ENCODE measurements at places on chromosomes 2 and 18.

DNA sequence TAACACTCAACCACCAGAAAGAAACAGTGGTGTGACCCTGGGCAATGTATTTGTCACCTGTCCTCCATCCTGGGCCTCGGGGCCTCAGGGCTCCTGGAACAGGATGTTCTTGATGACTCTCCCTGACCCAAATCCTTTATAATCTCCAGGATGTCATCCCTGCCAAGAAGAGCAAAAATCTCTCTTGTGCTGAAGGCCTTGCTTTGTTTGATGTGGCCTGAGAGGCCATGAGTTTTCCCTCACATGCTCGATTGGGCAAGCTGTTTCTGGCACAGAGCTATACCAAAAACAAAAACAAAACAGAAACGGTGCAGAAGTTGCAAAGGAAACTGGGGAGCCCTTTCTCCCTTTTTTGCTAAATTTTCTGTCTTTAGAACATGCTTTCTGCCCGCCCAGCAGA is 35.7 kb upstream of the ST3GAL5 start:
- no peak for DNase-seq

DNA sequence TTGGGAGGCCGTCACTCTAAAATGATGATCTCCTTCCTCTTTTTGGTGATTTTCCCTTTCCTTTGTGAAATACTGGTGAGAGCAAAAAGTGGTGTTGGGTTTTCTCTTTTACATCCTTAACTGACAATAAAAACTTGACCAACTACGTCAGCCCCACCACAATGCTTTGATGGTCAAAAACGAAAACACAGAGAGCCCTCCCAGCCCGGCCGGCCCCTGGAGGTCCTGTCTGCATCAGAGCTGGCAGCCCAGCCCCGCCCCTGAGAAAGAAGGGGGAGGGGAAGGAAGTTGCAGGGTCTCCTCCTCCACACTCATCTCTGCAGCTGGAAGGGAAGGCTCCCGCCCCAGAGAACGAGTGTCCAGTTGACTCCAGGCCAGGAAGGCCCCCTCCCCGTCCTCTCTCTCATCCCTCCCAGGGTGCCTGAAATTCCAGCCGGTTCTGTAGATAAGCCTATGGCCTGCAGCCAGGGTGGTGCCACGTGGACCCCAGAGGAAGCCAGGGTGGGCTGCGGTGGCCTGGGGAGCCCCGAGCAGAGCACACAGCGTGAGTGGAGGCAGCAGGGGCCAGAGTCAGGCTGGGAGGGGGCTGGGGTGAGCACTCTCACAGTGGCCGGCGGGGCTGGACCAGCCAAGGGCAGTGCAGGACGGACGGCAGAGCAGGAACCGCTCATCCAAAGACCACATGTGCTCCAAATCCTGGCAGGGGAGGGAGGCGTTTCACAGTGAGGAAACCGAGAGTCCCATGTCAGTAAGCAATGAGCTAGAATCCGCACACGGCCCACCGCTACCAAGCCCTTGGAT is 19.8 kb downstream of the BIN1 start:
- DNase-seq = no peak

GRCh38 chr2:137056704-137057103 is 291.4 kb downstream of the THSD7B start:
- no peak for DNase-seq

- DNase-seq = no peak
These were observed 172.4 kb downstream of the SP3 start for GRCh38 chr2:173792741-173793140.

GRCh38 chr2:55761024-55761423 is 67.4 kb upstream of the PNPT1 start:
- no peak for DNase-seq

DNA sequence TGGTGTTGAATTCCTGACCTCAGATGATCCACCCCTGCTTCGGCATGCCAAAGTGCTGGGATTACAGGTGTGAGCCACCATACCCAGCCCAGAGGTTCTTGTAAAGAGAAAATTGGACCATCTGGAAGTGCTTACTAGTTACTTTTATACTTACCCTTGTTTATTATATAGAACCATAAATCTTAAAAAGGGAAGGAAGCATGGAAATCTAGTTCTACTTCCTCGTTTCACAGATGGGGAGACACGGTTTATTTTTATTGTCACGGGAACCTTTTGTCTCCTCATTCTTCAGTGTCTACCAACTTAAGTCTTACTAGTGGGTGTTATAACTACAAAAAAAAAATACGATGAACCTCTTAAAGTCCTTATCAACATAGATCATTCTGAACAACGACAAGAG is 45.8 kb upstream of the PDK1 start:
- no peak for DNase-seq

GRCh38 chr2:176463546-176463945 is 194.3 kb downstream of the MTX2 start:
- no peak for DNase-seq

GRCh38 chr2:8525582-8526402 is 156.1 kb upstream of the ID2 start:
- no peak for DNase-seq

GRCh38 chr18:48446582-48447225 is 37.5 kb upstream of the ZBTB7C start:
- peak; percentile 35 for DNase-seq

GRCh38 chr2:202822411-202822810 is 49.2 kb downstream of the ICA1L start:
- no peak for DNase-seq

DNA sequence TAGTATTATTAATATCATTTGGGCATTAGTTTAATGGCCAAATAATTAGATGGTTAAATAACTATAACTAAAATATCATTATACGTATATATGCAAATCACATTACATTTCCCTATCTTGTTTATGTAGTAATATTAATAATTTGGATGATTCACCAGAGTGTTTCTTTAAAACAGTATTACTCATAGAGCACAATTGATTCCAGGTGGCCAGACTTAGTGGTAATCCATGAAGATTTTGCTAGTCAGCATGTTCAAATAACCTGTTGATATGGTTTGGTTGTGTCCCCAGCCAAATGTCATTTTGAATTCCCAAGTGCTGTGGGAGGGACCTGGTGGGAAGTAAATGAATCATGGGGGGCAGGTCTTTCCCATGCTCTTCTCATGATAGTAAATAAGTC is 782.3 kb downstream of the LRP1B start:
- no peak for DNase-seq

GRCh38 chr2:102282678-102283091 is 28.7 kb upstream of the IL1RL1 start:
- no peak for DNase-seq
